ENCODE measurements at places on chromosomes 12 and 14.

DNA sequence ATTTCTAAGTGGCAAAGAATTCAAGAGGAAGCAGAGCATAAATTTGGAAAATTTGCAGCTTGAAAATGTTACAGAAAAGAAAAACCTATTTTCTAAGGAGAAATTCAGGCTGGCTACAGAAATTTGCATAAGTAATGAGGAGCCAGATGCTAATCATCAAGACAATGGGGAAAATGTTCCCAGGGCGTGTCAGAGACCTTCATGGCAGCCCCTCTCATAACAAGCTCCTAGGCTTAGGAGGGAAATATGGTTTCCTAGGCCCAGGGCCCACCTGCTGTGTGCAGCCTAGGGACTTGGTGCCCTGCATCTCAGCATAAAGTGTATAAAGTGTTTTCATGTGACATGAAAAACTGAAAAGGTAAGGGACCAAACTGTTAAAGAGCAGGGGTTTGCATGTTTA is 1796.3 kb upstream of the FLRT2 start:
- DNase-seq, result no peak

DNA sequence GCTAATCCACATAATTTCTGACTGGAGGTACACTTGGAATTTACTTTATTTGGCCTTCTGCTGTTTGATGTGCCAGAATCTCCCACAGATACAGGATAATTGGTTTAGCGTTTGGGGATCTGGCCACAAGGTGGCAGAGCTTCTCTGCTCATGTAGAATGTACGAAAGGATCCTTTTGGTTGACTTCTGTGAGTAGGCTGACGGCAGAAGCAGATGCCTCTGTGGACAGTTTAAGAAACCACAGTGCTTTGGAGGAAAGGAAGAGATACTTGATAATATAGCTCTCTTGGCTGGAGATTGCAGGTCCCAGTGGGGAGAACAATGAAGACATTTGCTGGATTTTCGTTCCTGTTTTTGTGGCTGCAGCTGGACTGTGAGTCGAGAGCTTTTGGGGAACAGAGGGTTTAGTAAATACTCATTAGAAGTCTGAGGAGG is 75.3 kb upstream of the OR4E1 start:
- DNase-seq, result peak; percentile 35

DNA sequence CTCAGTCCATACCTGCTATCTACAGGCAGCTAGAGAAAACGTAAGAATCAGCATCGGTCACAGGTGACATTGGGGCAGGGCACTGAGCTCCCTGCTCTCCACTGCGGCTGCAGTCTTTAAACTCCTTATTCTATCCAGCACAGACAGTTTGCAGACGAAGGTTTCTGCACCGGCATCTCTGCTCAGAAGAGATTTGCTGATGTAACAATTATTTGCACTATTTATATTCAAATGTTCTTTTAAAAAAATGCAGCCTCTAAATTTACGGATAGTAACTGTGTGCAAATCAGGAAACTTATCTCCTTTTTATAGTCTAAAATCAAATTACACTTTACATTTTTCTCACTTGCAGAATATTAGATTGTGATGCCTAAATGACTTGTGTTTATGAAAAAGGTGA is 671.0 kb downstream of the VRK1 start:
- DNase-seq, result no peak

DNA sequence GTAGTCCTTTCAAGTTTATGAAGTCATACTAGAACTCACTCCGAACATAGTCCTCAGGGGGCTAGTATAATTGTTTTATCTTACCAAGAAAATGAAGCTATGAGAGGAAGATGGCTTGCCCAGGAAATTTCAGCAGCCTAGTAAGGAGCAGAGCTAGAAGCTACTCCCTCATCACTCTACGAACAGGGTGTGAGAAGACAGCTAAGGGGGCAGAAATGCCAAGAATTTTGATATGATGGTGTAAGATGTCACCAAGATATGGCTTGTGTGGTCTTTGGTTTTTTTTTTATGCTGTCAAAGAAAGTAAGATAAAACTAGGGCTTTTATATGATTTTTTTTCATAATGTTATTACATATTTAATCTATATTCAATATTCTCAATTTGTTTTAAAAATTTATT is 47.6 kb downstream of the PRICKLE1 start:
- no peak for DNase-seq

DNA sequence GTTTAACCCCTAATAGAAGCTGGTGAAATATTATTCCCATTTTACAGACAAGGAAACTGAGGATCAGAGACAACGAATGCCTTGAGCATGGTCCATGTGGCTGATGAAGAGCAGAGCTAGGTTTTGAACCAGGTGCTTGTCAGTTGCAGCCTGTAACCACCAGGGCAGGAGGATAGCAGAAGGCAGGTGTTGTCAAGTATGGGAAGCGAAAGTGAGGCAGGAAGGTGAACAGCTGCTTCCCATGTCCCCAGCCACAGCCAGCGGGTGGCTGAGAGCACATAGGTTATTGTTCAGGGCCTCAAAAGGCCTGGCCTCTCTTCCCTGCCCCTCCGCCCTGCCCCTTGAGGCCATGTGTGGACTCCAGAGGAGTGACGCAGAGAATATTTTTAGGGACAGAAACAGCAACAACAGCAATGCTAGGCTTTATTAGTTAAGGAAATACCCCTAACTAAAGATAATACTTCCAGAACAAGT is 39.6 kb downstream of the IQSEC3 start:
- no peak for DNase-seq

GRCh38 chr12:59005193-59005955 is 85.1 kb upstream of the LRIG3 start:
- no peak for DNase-seq

GRCh38 chr12:91892081-91892855 is 253.4 kb downstream of the BTG1 start:
- DNase-seq, result no peak

- DNase-seq, result no peak
Measured at GRCh38 chr12:27081668-27082111, 688 bp downstream of the C12orf71 start.
